Stimulated activated CD8-positive, alpha-beta memory T cell treated with anti-CD3 and anti-CD28 coated beads, Interleukin-7, amount 100 ng/mL, for 48 hours (primary cell): ENCODE measurements at places on chromosomes 5 and 9.
A peak's percentile ranks its signal among the peaks of the same experiment; 100 is the strongest.

DNA sequence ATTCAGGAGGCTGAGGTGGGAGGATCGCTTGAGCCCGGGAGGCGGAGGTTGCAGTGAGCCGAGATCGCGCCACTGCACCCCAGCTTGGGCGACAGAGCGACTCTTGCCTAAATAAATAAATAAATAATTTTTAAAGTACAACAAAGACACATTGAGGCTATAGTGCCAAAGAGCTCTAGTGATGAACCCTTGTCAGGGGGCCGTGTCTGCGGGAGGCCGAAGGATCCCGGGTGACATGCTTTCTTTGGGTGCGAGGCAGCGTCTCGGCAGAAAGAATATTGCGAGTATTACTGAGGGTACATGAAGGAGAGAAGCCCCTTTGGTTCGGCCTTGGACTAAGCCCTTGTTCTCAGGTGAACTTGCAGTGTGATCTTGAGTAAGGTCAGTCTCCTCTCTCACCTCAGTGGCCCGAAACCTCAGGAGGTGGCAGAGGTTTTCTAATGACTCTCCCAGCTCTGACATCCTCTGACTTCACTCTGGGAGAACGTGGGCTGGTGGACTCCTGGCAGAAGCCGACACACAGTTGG is 397 bp upstream of the RECK start:
- DNase-seq: no peak

DNA sequence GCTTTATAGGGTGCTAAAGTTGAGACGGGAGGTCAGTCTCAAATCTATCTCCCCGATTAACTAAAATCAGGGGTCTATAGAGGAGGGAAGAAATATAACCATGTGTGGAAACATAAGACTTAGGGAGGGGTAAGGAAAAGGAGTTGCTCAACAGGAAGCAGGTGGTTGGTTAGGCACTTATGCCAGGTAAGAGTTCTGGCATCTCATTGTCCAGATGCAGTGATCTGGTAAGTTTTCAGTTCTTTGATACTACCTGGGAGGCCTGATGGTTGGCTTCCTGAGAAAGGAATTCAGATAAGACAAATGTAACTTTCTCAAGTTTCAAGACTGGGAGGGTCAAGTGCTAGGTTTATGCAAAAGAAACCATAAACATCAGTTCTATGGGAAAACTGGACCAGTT is 47.7 kb downstream of the CERT1 start:
- DNase-seq: no peak

GRCh38 chr9:133535306-133535877 is 888 bp downstream of the ADAMTSL2 start:
- DNase-seq: no peak

- DNase-seq: no peak
Observed at GRCh38 chr5:18179579-18179978, 545.3 kb downstream of the TAF11L14 start.

GRCh38 chr5:181221105-181221791 is 1.8 kb upstream of the TRIM41 start:
- DNase-seq: peak; percentile 56

DNA sequence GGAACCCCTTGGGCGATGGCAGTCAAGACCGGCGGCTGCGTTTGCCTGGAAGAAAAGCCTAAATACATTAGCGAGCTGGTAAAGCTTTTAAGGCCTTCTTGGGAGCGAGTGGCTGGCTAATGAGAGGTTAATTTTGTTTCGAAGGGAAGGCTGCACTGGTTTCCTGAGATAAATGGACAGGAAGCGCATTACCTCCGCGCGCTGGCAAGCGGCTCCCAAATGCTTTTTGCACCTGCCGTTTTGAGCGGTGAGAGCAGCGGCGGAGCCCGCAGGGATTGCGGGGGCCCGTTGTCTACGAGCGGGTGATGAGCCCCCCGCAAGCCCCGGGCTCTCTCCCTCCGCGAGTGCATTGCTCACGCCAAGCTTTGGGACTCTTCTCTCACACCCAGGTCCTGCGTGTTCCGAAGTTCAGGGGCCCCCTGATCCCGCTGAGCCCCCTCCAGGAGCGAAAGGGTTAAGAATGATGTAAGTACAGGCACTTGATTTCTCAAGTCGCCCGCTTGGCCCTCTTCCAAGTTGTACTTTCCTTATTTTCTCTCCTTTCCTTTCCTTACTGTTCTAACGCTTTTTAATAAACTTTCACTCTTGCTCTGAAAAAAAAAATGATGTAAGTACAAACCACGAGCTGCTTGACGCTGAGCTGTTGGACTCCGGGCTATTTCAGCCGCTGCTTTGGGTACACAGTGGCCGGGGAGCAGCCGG is 3.1 kb upstream of the RGMB start:
- no peak for DNase-seq

- DNase-seq: no peak
Observed at GRCh38 chr9:28135549-28135948, 562.3 kb upstream of the C9orf72 start.

GRCh38 chr5:19920761-19921160 is 67.2 kb downstream of the CDH18 start:
- no peak for DNase-seq

- DNase-seq: no peak
Observed at GRCh38 chr5:132821350-132821749, 8.2 kb downstream of the SOWAHA start.

DNA sequence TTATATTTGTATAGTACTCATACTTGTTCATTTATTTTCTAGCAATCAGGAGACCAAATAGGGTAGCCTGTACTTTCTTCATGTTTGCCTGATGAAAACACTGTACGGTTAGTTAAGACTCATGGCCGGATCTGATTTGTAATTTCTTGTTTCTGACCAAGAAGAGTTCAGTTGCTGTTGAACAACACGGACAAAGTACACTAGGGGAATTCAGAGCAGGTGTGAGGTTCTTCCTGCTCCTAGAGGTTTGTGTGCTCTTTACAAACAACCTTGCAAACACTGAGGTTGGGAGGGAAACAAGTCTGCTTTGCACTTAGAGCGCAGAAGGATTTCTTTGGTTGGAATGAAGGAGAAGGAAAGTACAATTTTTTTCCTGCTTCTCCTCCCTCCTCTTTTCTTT is 69.7 kb downstream of the TRIO start:
- DNase-seq: no peak

DNA sequence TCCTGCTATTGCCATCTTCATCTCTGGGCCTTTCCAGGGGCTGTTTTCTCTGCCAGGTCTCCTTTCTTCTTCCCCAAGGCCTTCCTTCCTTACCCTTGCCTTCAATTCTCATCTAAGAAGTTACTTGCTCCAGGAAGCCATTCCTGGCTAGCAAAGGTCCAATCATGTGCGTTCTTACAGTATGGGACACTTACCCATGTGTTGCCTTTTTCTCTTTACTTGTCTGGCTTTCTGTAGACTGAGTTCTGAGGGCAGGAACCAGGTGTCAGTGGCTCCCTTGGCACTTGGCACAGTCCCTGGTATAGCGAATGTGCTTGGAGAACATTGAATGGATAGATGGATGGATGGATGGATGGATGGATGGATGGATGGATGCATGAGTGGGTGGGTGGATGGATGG is 10.2 kb downstream of the FOXI1 start:
- no peak for DNase-seq

DNA sequence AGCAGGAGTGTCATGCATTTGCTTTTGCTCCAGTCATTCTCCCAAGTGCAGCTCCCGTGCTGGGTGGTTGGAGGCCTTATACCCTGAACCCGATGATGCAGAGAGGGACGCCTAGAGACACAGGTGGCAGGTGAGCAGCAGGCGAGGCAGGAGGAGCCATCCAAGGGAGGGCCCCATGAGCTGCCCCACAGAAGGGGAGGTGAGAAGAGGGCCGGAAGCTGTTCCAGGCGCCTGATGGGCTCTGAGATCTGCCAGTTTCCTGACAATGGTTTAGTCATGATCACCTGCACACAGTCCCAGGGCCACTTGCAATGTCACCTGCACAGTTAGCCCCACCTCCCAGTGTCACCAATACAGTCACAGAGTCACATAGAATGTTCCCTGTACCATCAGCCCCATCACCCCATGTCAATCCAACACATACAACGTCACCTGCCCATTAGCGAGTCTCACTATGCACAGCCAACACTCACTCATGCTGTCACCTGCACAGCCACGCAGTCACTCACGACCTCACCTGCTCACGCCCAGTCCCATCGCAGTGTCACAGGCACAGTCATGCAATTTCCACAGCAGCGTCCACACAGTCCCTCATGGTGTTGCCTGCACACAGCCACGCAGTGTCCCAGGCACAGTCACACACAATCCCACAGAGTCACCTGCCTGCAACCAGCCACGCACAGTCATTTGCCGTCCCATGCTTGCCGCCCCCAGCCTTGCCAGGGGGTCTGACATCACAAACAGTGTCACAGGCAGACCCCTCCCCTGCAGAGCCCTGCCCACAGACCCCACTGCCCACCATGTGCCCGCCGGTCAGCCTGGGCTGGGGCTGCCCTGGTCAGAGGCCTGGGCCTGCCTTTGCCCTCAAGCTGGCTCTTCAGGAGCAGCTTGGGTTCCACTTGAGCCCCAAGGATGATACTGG is 113.4 kb downstream of the LHX2 start:
- no peak for DNase-seq

DNA sequence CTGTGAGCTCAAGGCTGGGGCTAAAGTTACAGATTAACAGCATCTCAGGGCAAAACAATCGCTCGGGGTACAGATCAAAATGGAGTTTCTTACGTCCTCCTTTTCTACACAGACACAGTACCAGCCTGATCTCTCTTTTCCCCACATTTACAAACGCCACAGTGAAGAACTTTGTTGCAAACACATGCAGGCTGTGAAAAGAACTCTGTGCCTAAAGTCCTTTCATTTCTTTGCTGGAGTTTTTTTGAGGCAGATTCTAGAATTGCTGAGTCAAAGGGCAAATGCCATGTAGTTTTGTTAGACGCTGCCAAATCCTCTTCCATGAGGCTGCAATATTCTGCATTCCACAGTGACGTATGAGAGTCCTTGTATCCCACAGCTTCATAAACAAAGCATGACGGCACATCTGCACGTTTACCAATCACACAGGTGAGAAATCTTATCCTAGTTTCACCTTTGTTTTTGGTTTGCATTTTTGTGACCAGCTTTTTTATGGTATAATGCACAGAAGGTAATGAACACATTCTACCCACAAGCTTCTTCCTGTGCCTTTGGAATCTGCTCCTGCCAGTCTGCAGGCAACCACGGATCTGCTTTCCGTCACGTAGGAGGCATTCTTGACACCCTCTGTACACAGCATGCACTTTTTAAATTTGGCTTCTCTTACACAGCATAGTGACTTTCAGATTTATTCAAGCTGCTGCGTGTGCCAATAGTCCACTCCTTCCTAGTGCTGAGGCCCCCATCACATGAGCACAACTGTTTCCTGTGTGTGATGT is 44.6 kb upstream of the LPCAT1 start:
- DNase-seq: no peak

DNA sequence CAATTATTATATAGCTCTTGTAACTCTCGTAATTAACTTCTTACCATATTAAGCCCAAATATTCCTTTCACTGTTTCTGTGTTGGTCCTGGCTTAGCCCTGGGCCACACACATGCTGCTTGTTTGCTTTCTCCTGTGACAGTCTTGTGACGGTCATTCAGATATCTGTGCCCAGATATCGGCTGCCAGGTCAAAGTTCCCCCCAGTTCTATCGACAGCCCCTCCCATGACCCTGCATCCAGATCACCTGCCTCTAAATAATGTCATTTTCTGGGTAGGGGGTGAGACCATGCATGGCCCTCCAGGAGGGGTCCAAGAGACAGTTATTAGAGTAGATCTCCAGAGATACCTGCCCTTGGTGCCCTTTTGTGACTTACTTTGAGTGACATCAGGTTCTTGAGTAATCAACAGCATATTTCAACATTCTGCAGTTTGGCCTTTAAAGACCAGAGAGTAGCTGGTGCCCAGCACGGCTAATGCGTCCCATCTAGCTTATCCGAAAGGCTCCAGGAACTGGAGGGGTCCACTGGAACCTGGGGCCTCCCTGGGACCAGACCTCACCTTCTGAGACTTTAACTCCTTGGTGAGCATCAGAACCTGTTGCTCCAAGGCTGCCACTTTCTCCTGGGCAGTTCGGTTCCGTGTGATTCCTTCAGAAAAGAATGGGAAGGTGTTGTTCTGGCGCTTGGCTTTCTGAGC is 26.9 kb downstream of the TBC1D2 start:
- DNase-seq: no peak

DNA sequence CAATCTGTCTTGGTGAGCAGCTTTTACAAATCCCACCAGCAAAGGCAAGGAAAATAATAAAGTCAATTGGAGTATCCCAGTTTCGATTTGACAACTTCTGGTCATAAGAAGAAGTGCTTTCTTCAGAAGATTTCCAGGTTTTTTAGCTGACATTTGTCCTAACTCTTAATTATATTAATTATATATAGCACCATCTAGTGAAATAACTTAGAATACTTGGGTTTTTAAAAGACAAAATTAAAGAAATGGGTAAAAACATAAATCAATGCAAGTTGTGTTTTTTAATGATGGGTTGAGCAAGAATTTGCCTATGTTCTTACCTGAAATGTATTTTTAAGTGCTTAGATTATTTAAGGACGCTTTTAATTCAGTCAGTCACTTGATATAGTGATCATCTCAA is 421.8 kb downstream of the ACTL7B start:
- no peak for DNase-seq

DNA sequence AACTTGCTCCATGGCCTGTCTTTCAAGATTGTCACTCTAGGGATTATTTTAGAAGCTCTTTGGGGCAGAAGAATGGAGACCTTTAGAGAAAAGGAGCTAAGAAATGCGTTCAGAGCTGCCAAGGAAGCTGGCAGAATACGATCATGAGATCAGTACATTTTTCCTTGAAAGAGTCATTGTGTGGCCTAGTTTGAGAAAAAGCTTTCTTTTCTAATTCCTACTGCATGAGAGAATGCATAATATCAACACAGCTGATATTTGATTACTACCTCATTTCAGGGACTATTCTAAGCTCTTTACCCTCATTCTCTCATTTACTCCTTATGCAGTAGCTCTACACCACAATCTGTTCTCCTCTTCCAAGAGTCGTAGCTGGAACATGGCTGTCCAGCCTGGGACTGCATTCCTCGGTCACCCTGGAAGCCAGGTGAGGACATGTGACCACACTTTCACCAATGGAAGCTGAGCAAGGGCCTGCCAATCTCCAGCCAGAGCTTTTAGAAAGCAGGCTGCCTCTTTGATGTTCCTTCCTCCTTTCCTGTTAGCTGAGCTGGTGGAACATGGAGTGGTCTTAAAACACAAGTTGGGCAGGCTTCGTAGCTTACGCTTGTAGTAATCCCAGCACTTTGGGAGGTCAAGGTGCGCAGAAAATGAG is 99.3 kb upstream of the LHFPL2 start:
- no peak for DNase-seq

- no peak for DNase-seq
Observed at GRCh38 chr9:117030254-117030768, 343.2 kb downstream of the TRIM32 start.

- no peak for DNase-seq
Observed at GRCh38 chr5:4246447-4246846, 650.8 kb downstream of the IRX1 start.
